ENCODE measurements at places on chromosomes 7 and 10.
A peak's percentile ranks its signal among the peaks of the same experiment; 100 is the strongest.

- DNase-seq, result no peak
These were observed 23.5 kb downstream of the RHOBTB1 start for GRCh38 chr10:60920479-60920878.

- DNase-seq, result no peak
These were observed 41.1 kb upstream of the CPN1 start for GRCh38 chr10:100122780-100123179.

GRCh38 chr7:106568680-106569499, 92.1 kb downstream of the CCDC71L start:
- no peak for DNase-seq

DNA sequence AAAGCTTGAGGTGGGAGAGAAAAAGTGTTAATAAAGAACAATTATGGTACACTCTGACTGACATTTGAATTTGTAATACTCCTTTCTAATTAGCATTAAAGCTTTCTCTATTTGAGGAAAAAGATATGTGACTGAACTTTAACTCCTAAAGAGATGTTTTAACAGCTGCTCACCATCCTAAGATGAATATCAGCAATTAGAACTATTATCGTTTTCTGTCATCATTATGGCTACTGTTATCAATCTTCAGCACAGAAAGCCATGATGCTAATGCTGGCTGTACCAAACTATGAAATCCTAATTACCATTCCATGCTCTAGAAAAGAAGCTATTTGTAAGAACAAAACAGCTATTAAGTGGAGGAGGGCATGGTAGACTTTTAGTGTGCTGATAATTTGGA, 228.8 kb upstream of the CSTF2T start:
- no peak for DNase-seq

DNA sequence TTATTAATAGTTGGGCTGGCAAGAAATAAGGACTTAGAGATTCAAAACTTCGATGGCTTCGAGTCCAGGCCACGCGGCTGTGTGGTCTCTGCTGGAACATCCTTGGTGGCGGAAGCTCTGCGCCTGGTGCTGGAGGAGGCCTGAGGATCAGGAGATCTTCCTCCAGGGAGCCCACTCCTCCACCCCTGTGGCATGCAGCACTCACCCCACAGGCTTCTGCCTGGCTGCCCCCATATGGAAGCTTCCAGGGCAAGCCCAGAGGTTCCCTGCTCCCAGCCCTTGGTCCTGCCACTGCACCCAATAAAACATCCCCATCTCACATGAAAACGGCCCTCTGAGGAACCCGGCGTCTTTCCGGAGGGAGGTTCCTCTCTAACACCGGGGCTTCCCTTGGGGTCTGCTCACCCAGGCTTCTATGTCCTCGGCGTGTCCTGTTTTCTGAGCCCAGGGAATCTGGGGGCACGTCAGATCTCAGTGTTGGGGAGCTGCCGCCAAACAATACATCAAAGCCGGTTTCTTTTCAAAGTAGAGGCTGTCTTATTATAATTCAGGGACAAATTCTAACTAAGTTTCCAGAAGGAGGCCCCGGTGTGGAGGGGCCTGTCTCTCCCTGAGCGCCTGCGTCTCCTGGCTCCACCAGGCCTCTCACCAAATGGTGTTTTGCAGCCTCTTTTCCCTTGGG, 32.4 kb downstream of the CALML3 start:
- DNase-seq, result no peak

- DNase-seq, result no peak
These were observed 377.7 kb upstream of the NUPR2 start for GRCh38 chr7:56493704-56494450.

DNA sequence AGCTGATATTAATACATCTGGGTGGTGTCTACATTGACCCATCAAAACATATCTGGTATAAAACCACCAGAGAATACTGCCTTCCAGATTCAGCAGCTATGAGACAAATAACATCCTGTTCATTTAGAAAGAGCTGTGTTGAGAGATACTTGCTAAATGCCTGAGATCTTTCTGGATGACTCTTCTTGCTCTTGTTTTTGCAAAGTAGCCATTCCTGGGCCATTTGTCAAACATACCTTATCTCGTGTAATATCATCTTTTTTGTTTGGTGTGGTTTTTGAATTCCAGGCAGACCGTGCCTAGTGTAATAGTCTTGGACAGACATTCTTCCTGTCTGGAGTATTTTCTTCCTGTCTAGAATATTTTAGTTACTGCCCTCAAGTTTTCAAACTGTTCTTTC, 74.7 kb upstream of the PRR15 start:
- peak; percentile 66 for DNase-seq

- DNase-seq, result no peak
These were observed 225.0 kb downstream of the BUB3 start for GRCh38 chr10:123379156-123379555.

DNA sequence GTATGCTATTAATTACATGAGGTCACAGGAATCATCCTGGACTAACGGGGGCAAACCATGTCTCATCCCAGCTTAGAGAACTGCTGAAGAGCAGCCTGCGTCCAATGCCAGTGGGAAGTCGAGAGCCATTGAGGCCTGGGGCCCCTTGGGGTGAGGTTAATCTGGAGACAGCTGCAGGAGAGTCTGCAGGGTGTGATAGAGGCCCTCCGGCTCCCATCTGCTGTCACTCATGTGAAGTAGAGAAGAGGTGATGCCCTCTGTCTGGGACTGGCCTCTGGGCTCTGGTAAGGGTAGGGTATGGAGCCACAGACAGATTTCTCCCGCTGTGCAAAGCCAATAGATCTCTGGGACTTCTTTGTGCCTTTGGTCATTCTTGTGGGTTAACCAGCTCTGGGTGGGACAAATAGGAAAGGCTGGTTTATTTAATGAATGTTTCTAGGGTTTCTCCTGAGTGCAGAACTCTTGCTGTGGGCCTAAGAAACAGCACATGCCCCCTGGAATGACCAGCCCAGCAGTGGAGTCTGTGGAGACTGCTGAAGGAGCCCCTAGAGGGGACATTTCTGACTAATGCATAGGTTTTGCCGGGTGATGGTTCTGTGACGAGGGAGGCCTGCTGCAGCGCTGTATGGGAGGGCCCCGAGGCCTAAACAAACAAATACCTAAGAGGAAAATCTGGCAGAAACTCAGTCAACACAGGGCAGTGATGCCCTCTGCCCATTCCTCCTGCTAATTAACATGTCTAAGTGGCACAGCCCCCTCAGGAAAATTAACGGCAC, 34.5 kb downstream of the CRHR2 start:
- DNase-seq, result no peak

DNA sequence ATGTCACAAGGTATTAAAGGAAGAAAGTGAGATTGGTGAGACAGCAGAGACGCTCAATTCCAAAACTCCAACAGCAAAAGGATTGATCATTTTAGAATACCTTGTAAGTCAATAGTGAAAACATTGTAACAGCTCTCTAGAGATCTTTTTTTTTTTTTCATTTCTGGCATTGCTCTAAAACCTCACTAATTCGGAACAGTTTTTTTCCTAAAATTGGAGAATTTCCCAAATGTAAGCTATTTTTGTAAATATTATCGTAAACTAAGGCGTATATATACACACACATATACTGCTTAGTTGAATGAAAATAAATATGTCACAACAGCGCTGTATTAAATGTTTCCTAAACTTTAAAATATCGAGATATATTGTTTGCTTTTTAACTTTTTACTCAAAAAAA, 30.6 kb upstream of the CELF2 start:
- no peak for DNase-seq

- no peak for DNase-seq
These were observed 51.6 kb downstream of the PTPRZ1 start for GRCh38 chr7:121924269-121925186.

- DNase-seq, result no peak
These were observed 175.4 kb downstream of the CDC14C start for GRCh38 chr7:49099587-49100326.
